ENCODE measurements at places on chromosomes 5 and 9.

GRCh38 chr9:2494562-2494961, 127.0 kb upstream of the VLDLR start:
- DNase-seq = no peak

DNA sequence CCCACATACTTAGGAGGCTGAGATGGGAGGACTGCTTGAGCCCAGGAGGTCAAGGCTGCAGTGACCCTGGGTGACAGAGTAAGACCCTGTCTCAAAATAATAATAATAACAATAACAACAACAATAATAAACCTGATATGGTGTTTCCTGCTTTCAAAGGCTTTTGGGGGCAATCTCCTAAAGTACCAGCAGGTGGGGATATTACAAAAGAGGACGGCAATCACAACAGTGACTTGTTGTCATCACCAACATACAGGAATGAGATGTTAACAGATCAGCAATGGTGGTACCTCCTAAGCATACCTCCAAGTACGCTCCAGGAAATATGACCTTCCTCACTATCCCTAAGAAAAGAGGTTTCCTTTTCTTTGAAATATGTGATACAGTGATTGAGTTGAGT, 91.1 kb upstream of the RNF180 start:
- DNase-seq = no peak

- DNase-seq = no peak
These were observed 327.7 kb downstream of the CDK5RAP2 start for GRCh38 chr9:120252248-120252647.

DNA sequence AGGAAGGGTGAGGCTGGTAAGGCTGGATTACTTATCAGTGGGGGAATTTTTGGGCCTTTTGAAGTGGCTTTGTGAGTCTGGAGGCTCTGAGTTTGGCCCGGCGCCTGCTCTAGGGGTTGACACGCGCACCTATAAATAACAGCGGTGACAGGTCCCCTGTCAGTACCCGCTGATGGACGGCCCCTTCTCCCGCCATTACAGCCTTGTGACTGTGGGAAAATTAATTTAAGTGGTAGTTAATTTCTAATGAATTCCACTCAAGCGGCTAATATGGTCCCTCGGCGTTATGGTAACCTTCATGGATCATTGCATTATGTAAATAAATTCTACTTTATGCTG, 16.5 kb downstream of the MRPL36 start:
- no peak for DNase-seq

DNA sequence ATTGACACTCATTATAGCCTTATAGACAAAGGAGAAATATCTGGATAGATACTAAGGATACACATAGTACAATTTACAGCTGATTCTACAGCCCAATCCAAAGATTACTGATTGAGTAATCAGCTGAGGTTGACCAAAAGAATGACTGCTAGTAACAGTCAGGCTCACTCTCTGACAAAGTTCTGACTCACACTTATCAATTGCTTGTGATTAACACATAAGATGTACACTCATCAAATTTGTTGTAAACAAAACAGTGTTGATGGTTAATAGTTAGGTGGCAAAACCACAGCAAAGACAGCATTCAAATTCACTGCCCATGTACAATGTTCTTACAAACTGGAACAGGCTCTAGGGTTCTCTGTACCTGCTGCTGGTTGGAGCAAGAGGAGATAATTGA, 422.7 kb downstream of the TLE1 start:
- DNase-seq = no peak

GRCh38 chr5:76294573-76294972, 108.5 kb upstream of the IQGAP2 start:
- no peak for DNase-seq

DNA sequence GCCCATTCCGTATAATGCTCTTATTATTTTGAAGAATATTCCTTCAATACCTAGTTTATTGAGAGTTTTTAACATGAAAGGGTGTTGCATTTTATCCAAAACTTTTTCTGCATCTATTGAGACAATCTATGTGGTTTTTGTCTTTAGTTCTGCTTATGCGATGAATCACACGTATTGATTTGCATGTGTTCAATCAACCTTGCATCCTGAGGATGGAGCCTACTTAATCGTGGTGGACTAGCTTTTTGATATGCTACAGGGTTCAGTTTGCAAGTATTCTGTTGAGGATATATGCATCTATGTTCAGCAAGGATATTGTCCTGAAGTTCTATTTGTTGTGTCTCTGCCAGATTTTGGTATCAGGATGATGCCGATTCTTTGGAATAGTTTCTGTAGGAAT, 1070.3 kb upstream of the CDH18 start:
- DNase-seq = no peak

DNA sequence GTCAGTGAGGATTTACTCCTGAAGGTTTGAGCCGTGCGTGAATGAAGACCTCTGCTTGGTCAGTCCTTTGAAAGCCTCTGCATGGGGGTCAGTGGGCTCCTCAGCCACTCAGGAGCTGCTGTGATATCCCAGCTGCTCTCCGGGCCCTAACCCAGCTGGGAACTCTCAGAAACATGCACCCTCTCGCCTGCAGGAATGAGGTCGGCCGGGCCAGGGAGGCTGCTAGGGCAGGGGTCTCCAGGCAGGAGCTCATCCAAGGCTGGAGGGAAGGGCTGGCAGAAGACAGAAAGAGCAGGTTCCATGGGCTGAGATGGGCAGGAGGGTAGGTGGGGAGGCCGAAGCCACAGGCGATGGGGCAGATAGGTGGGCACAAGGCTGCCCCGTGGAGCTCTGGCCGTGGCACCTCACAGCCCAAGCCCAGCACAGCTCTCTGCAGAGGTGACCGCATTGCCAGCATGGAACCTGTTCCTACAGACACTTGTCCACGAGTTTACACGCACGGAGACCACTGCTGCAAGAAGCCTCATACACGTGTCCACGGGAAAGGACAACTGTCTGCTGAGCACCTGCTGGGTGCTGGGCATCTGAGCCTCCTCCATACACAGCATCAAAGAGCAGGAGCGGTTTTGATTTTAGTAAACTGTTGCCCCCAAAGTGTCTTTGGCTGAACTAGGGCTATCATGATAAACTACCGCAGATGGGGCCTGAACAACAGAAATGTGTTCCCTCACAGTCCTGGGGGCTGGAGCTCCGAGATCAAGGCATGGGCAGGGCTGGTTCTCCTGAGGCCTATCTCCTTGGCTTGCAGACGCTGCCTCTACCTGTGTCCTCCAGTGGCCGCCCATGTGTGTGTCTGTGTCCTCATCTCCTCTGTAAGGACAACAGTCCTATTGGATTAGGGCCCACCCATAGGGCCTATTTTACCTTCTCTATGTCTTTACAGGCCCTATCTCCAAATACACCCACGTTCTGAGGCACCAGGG, 85.2 kb upstream of the ADAMTS2 start:
- DNase-seq = no peak

- no peak for DNase-seq
These were observed 96.1 kb downstream of the GABRG2 start for GRCh38 chr5:162163663-162164062.

DNA sequence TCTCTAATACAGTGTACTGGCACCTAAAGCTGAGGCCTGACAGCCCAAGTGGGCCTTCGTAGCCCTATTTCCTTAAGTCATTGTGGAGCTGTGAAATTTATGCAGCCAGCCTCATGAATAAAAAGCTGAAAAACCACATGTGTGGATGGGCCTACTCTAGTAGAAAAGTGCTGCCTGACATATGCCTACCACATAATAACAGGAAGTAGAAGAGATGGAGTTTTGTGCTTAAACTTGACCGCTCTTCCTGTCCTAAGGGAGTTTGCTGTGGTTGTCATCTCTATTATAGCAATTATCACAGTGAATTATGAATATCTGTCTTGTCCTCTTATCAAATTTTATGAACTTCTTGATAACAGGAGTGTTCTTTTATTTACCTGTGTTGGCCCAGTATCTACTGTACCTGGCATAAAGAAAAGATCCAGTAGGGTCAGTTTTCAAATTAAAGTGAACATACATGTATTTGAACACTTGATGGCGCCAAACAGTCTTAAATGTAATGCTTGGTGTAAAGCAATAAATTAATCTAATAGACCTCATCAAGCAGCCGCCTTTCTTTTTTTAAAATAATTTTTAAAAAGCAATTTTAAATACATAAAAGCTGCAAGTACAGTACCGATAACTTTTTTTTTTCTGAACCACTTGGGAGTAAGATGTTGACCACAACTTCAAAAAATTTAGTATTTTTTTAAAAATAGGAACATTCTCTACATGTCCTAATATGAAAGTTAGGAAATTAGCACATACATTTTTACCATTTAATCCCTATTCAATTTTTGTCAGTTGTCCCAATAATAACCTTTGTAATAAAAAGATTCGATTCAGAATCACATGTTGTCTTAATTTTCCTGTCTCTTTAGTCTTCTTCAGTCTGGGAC, 51.0 kb downstream of the FKTN start:
- DNase-seq = no peak

Measured in T1000 (cell line).